NCI-H526 (cell line): ENCODE measurements at places on chromosomes 3 and 15.
A peak's percentile ranks its signal among the peaks of the same experiment; 100 is the strongest.

- DNase-seq, result peak; percentile 24
Observed at GRCh38 chr15:90710436-90711027, 6.6 kb upstream of the BLM start.

GRCh38 chr3:70824773-70825172 lies 512.3 kb upstream of the MDFIC2 start:
- no peak for DNase-seq

DNA sequence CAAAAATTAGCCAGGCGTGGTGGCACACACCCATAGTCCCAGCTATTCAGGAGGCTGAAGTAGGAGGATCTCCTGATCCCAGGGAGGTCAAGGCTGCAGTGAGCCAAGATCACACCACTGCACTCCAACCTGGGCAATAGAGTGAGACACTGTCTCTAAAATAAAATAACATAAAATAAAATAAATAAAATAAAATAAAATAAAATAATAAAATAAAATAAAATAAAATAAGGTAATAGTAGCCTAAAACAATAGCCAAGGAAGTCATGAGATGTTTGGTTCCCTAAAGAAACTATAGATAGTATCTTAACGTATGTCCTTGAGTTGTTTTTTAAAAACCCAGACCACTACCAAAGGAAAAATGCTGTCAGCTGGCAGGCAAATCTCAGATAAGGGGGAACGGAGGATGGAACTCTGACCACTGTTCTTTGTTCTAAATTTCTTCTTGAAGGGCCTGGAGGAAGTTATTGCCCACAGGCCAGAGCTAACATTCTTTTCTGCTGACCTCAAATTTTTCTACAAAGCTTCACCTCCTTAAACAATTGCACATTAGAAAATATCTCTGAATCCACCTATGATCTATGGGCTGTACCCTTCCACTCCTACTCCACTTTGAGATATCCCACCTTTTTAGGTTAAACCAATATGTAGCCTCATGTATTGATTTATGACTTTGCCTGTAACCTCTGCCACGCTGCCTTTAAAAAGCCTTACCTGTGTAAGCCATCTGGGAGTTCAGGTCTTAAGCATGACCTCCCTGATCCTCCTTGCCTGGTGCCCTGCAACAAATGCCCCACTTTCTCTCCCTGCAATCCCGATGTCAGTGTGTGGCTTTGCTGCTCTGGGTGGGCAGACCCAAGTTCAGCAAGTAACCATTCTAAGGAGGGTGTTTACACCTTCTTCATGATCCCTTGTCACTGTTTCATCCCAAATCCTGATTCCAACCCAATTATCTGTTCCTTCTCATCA lies 126.2 kb upstream of the BHLHE40 start:
- DNase-seq, result no peak

GRCh38 chr3:196127308-196128040 lies 45.6 kb upstream of the TFRC start:
- DNase-seq, result no peak

- DNase-seq, result no peak
Observed at GRCh38 chr3:180142472-180142871, 105.7 kb upstream of the PEX5L start.

DNA sequence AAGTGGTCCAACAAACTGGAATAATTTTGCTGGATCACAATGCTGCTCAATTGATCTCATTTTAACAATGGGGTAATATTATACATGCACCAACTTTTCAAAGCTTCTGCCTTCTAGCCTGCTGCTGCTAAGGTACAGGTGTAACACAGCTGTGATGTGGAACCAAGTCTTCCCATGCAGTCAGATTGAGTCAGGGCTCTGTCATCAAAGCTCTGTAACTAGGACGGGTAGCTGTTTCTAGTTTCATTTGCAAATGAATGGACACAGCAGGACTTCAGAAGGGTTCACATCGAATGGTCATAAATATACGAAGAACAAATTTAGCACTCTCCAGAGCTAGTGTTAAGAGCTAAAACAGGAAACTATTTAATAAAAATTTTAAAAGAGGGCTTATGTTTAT lies 189.2 kb downstream of the USP13 start:
- no peak for DNase-seq

DNA sequence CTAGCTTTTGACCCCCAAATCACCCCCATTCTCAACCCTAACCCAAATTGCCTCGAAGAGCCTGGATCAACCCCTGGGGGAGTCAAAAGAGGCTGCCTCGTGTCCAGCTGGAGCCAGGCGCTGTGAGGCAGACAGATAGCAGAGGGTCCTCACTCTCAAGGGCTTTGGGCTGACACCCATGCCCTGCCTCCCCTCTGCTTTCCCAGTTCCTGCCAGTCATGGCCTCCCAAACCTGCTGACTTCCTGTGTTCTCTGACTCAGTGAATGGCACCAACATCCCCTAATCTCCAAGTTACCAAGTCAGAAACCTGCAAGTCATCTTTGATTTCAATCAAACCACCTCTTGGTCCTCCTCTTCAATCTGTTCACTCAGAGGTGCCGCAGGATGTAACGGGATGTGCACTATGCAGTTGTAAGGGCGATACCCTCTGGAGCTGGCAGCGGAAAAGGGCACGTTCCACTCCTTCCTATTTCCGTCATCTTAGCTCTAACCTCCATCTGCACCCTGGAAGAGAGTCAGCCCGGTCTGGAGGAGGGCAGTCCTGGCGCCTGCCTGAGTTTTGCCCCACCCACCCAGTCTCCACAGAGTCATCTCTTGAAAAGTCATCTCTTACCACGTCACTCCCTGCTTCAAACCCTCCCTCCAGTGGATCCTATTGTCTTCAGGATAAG lies 52.4 kb upstream of the FAM174B start:
- DNase-seq, result no peak

GRCh38 chr3:42936157-42936981 lies 30.4 kb downstream of the ZNF662 start:
- no peak for DNase-seq

- DNase-seq, result no peak
Observed at GRCh38 chr3:49427586-49427985, 1.5 kb downstream of the NICN1 start.

GRCh38 chr3:69445498-69445897 lies 59.6 kb upstream of the FRMD4B start:
- no peak for DNase-seq

DNA sequence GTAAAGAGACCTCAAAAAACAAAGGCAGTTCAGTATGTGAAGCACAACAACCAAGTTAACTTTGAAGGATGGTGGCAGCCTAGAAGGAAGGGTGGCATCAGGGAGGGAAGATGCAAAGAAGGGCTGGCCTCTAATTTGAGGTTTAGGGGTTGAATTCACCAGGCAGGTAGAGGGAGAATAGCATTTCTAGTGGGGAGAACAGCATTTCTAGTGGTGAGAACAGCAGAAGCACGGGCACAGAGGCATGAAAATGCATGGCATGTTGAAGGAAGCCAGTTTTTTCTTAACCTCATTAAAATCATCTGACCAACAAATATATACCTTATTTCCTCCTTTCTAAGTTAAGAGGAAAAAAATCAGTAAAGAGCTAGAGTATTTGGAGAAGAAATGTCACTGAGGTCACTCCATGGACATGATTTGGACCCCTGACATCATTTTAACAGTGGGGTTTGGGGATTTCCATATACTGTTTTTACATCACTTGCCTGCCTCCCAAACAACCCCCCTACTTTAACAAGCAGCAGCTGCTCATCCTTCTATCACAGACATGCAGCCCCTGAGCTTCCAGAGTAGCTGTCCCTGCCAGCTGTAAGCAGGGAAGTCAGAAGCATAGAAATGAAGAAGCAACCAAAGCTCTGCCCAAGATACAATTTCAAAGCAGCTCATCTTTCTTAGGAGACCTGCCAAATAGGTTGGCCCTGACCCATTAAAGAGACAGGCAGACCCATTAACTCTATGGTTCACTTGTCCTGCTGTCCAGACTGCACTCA lies 2.4 kb upstream of the POPDC2 start:
- no peak for DNase-seq

- no peak for DNase-seq
Observed at GRCh38 chr3:66256806-66257205, 36.0 kb downstream of the SLC25A26 start.

DNA sequence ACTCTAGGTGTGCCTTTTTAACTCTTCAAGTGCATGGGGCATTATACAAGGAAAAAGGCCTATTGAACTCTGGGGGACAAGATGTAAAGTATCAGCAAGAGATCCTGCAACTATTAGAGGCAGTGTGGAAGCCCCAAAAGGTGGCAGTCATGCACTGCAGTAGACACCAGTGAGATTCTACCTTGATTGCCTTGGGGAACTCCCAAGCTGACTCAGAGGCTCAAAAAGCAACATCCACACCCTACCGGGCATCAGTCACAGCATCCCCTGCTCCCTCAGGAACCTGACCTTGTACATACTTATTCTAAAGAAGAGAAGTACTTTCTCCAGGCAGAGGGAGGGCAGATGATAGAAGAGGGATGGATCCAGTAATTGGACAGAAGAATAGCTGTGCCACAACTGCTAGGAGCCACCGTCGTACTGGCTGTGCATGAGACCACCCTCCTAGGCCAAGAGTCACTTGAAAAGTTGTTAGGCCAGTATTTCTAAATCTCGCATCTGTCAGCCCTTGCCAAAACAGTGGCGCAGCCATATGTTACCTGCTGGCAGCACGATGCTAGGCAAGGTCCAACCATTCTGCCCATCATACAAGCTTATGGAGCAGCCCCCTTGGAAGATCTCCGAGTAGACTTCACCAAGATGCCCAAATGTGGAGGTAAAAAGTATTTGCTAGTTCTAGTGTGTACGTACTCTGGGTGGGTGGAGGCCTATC lies 523.1 kb upstream of the FRG2C start:
- DNase-seq, result no peak

DNA sequence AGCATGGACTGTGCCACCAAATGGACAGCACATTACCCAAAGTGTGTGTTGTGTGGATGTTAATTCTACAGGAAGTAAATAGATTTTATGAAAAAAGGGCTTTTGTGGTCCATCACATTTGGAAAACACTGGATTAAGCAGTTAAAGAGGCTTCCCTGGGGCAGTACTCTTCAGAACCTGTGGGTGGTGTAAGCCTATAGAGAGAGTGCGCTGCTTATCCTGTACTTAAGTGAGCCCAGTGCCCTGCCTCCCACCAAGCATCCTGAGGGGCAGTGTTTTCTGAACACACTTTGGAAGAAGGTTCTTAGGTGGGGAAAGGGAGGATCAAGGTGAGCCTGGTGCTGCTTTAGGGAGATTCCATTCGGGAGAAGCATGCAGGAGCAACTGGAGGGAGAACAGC lies 10.9 kb downstream of the TTLL3 start:
- no peak for DNase-seq

DNA sequence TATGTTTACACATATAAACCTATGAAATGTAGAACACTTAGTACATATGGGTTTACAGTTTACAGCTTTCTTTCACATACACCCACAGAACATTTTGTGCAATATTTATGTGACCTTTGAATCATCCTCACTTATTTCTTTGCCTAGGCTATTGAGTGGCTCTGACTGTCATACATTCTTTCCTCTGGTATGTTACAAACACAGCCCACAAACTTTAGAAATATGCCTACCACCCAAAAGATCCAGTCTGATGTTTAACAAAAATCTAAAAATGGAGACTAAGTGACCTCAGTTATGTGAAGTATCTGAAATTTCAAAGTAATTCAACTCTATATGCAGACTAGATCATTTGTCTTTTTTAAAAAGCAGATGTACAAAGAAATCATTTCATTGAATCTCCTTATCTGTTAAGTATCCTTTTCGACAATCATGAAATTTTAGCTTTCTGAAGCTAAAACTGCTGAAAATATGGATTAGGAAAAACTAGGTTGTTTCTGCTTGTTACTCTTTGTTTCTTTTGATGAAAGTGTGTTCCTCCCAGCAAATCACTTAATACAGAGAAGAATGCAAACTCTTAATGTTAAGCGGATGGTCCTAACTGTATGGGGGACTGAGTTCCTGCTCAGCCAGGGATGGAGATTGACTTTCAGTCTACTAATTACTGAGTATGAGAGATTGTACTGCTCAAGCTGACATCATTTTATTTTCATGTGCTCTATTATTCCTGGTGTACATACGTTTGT lies 27.7 kb downstream of the CCDC54 start:
- no peak for DNase-seq

DNA sequence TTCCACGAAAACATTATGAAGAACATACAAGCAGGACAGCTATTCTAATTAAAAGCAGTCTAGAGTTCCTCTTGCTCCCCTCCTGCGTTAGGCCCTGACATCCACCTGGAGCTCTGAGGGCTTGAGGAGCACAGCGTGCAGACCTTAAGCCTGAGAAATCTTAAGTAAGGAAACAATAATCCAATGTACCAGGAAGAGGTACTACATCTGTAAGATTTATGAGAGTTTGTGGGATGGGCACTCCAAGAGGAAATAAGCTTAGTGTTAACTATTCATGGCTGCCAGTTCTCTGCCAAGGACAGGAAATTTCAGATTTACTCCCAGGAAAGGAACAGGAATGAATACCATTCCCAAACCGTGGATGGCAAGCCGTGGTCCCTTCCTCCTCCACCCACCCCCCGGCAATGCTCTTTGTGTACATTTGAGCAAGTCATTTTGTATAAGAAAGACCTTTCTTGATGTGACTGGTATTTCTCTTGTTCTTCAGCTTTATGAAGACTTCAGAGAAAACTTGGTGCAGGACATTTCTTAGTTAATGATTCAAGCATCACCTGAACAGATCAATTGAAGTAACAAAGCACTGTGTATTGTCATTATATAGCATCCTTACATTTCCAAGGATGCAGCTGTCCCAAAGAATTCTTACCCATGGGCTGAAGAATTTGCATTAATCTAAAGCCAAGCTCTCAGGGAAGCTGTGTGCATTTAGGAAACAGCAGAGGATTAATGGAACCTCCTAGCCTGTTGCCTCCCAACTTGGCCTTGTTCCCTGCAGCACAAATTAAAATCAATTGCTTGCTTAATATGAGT lies 28.8 kb upstream of the VILL start:
- no peak for DNase-seq

- DNase-seq, result no peak
Observed at GRCh38 chr3:191240486-191240885, 41.4 kb downstream of the OSTN start.

DNA sequence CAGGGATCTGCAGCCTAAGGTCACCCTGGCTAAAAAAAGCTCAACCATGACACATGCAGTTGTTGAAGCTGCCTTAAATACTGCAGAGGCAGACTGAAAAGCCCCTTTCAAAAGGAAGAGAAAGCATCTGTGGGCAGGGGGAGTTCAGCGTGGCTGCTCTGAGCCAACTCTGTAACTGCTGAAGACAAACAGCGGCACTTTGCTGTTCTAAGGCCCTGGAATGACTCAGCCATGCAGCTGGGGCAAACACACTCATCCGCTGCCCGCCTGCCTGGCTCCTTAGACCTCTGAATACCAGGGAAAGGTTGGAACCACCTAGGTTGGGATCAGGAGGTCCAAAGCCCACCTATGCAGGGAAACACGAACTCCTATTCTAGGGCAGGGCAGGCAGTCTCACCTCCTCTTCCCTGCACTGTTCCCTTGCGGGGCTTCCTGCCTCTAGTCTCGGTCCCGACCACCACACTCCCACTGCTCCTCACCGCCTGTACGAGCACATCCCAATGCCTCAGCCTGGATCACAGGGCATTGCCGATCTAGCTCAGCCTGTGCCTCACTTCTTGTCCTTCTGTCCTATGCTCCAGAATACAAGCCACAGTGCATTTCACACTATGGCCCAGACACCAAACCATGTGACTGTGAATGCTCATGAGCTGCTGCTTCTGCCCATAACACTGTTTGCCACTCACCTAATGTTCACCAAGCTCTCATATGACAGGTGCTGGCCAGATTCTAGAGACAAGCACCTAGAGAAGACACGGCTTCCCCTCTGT lies 6.6 kb upstream of the MUSTN1 start:
- no peak for DNase-seq

- no peak for DNase-seq
Observed at GRCh38 chr15:33636958-33637357, 326.2 kb downstream of the RYR3 start.
